ENCODE measurements at places on chromosomes 7 and 10.
A peak's percentile ranks its signal among the peaks of the same experiment; 100 is the strongest.

DNA sequence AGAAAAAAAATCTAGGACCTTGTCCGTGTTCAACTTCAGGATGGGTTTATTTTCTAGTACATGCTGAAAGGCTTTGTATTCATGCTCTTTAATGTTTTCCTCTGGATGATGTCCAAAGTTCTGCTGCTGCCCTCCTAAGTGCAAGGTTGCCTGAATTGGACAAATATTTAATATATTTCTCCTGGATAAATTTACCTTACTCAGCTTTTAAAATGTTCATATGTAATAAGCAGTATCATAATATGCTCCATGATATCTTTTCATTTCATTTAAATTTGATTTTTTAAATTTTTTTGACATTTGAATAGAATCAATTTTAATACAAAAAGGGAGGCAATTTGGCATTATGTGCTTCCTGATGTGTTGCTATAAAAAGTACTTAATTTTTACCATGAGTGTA, 95.9 kb upstream of the SLC25A13 start:
- DNase-seq = no peak
- no peak overlapping the region for H3K4me3 ChIP-seq
- no peaks in the 10 kb centered on the region for H3K36me3 ChIP-seq
- no peaks in the 10 kb centered on the region for H3K27me3 ChIP-seq

DNA sequence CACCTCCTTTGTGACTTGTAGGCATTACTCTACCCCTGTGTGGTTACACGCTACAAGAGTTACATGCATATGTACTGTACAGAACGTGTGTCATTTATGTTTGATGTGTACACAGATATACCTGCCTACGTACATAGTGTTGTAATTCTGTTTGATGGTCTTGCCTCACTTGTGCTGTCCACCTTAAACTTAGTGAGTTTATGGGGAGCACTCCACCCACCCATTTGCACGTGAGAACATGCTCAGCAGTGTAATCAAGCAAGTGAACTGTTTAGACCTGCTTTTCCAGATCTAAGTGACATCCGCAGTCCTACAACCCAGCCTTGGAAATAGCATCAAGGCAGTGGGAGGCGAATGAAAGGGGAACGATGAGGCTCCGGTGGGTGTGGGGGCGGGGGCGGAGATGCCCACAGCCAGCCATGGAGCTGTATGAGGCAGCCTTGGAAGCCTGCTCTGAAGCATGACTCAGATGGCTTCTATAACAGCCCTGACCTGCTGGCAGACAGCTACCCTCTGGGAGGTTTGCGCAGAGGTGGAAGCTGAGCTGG, 52.1 kb downstream of the SUFU start:
- H3K4me3 ChIP-seq = no peak overlapping the region
- no peak overlapping the region for H3K27ac ChIP-seq
- no peak for DNase-seq
- H3K4me1 ChIP-seq = no peaks in the 10 kb centered on the region

DNA sequence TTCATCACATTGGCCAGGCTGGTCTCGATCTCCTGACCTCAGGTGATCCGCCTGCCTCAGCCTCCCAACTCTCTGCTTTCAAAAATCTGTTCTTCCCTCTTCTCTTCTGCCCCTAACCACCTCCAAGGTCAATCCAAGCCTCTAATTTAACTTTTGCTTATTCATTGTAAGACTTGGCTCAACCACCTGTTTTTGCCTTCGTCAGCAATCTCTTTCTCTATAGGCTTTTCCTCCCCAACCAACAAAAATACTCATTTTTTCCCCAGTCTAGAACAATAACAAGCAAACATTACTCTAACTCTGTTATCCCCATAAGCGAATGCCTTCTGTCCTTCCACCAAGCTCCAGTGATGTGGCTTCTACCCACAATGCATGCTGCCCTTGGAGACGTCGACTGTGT, 89.8 kb upstream of the NMT2 start:
- no peaks in the 10 kb centered on the region for H3K36me3 ChIP-seq
- no peak for DNase-seq
- H3K4me1 ChIP-seq = peaks cover 18% of the 10 kb centered on the region
- H3K27ac ChIP-seq = no peak overlapping the region
- H3K4me3 ChIP-seq = no peak overlapping the region

- no peaks in the 10 kb centered on the region for H3K27me3 ChIP-seq
- H3K4me3 ChIP-seq = no peak overlapping the region
- no peaks in the 10 kb centered on the region for H3K36me3 ChIP-seq
- peaks cover 2% of the 10 kb centered on the region for H3K4me1 ChIP-seq
These were observed 76.0 kb downstream of the DIP2C start for GRCh38 chr10:613271-614138.

- no peak for DNase-seq
- H3K36me3 ChIP-seq = no peaks in the 10 kb centered on the region
- no peaks in the 10 kb centered on the region for H3K4me1 ChIP-seq
- H3K27me3 ChIP-seq = peaks cover 41% of the 10 kb centered on the region
These were observed 3.4 kb upstream of the CTBP2 start for GRCh38 chr10:125163803-125164202.

GRCh38 chr10:21068026-21068656, 171.0 kb upstream of the NEBL start:
- no peak overlapping the region for H3K27ac ChIP-seq
- H3K27me3 ChIP-seq = no peaks in the 10 kb centered on the region
- DNase-seq = no peak

- no peaks in the 10 kb centered on the region for H3K36me3 ChIP-seq
- DNase-seq = no peak
- H3K4me3 ChIP-seq = no peak overlapping the region
- H3K4me1 ChIP-seq = no peaks in the 10 kb centered on the region
- no peak overlapping the region for H3K27ac ChIP-seq
These were observed 572.3 kb downstream of the TCERG1L start for GRCh38 chr10:130739016-130739756.

- no peaks in the 10 kb centered on the region for H3K4me1 ChIP-seq
- H3K4me3 ChIP-seq = no peak overlapping the region
- no peak for DNase-seq
- no peaks in the 10 kb centered on the region for H3K36me3 ChIP-seq
- H3K27ac ChIP-seq = no peak overlapping the region
These were observed 219.8 kb upstream of the SMIM30 start for GRCh38 chr7:113338071-113338696.

DNA sequence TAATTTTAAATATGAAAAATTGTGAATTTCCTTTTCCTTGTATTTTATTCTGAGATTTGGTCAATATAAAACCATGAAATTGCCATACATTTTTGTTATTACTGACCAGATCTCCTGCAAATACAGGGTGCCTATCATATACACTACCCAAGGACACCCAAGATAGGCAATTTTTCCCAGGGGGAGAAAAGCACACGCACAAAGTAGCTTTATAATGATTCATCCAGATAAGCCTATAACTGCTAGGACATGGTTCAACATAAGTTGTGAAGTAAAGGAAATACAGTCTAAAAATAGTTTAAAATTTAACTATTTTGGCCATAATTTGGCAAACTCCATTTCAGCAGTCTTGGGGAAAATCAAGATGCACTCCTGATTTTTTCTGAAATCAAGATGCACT, 4.8 kb downstream of the RUFY2 start:
- peaks cover 6% of the 10 kb centered on the region for H3K36me3 ChIP-seq
- H3K27ac ChIP-seq = no peak overlapping the region
- peaks cover 7% of the 10 kb centered on the region for H3K4me1 ChIP-seq
- no peak for DNase-seq

DNA sequence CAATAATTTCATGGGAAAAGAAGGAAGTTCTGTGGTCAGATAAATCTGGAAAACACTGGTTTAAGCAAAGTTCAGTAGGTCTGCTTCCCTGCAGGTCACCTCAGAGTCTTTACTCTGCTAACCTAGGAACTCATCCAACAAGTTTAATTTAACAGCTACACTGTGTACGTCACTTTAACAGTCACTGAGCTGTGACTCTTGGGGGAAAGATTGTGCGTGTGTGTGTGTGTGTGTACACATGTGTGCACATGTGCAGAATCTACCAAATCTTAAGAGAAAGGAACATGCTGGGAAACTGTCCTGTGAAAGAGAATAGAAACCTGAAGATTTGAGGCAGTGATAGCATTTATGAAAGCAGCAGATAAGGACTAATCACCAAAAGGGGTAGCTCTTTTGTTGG, 62.6 kb downstream of the IKZF1 start:
- H3K4me3 ChIP-seq = no peak overlapping the region
- H3K36me3 ChIP-seq = peaks cover 38% of the 10 kb centered on the region
- DNase-seq = no peak
- H3K27ac ChIP-seq = peak overlapping the region; percentile 74

DNA sequence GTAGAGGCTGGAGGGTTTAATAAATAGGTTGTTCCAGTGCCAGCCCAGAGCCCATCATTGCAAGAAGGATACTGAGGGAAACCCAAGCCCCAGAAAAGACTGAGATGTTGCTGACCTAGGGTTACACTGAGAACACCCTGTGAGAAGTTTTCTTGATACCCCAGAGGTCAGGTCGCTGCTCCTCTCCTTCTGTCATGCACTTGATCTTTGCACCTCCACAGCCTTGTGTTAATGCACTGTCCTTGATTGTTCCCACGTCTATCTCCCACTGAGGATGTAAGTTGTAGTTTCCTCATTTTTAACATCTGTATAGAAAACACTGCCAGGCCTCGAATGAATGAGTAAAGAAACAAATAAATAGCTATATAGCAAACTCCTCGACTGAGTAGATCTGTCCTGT, 195.3 kb upstream of the AHR start:
- no peaks in the 10 kb centered on the region for H3K36me3 ChIP-seq
- H3K4me3 ChIP-seq = no peak overlapping the region
- no peaks in the 10 kb centered on the region for H3K27me3 ChIP-seq
- H3K4me1 ChIP-seq = no peaks in the 10 kb centered on the region
- no peak overlapping the region for H3K27ac ChIP-seq
- no peak for DNase-seq
